B cell (primary cell): ENCODE measurements at places on chromosomes 5 and 9. TPM values are rescaled to one million over a fixed set of nuclear protein-coding genes. Genes with fewer than 3 reads are reported as not detected.

The SLC36A1 gene
- polyA plus RNA-seq, result 4.0 and 6.1 TPM in 2 replicates

The GFPT2 gene
- 0.03 TPM in 1 of 2 replicates, not detected in the other for polyA plus RNA-seq

The OR1J1 gene
- polyA plus RNA-seq, result not detected in 2 replicates

The PCDHGA8 gene
- 0.06 and 0.21 TPM in 2 replicates for polyA plus RNA-seq

The PRR7 gene
- 84.4 and 152 TPM in 2 replicates for polyA plus RNA-seq

The PWWP2A gene
- 17.0 and 19.6 TPM in 2 replicates for polyA plus RNA-seq

The B4GALT7 gene
- polyA plus RNA-seq, result 27.0 and 32.8 TPM in 2 replicates

The ZBED3 gene
- polyA plus RNA-seq, result 0.30 and 0.69 TPM in 2 replicates

The ORM1 gene
- polyA plus RNA-seq, result 0.13 TPM in 1 of 2 replicates, not detected in the other

The PCDHGA4 gene
- 0.09 and 0.13 TPM in 2 replicates for polyA plus RNA-seq

The BTNL8 gene
- not detected in 2 replicates for polyA plus RNA-seq

The DDX4 gene
- polyA plus RNA-seq, result 0.07 TPM in 1 of 2 replicates, not detected in the other

The GRPEL2 gene
- 1.1 and 1.4 TPM in 2 replicates for polyA plus RNA-seq

The SLCO4C1 gene
- 0.27 and 0.36 TPM in 2 replicates for polyA plus RNA-seq

The FOXD4L5 gene
- polyA plus RNA-seq, result not detected in 2 replicates

The IDNK gene
- polyA plus RNA-seq, result 9.3 and 11.4 TPM in 2 replicates

The HMMR gene
- polyA plus RNA-seq, result 0.30 and 0.34 TPM in 2 replicates

The SPATA31A3 gene
- polyA plus RNA-seq, result not detected in 2 replicates

The LECT2 gene
- not detected in 2 replicates for polyA plus RNA-seq

The CLPTM1L gene
- 75.3 and 78.4 TPM in 2 replicates for polyA plus RNA-seq

The ATOSB gene
- polyA plus RNA-seq, result 9.4 and 9.7 TPM in 2 replicates

The PLPP7 gene
- polyA plus RNA-seq, result 0.57 and 0.59 TPM in 2 replicates

The GRIN3A gene
- not detected in 2 replicates for polyA plus RNA-seq

The CCDC192 gene
- not detected in 2 replicates for polyA plus RNA-seq

The GPR151 gene
- polyA plus RNA-seq, result not detected in 2 replicates

The GPRIN1 gene
- polyA plus RNA-seq, result 0.35 and 0.72 TPM in 2 replicates

The TERT gene
- 0.24 and 0.43 TPM in 2 replicates for polyA plus RNA-seq

The PCSK5 gene
- 0.09 and 0.35 TPM in 2 replicates for polyA plus RNA-seq

The PLAC8L1 gene
- polyA plus RNA-seq, result not detected in 2 replicates

The IL17B gene
- polyA plus RNA-seq, result not detected in 2 replicates

The LCN9 gene
- not detected in 2 replicates for polyA plus RNA-seq

The HACD4 gene
- 4.5 and 8.3 TPM in 2 replicates for polyA plus RNA-seq

The CHSY3 gene
- not detected in 2 replicates for polyA plus RNA-seq

The ENDOG gene
- 2.9 and 12.5 TPM in 2 replicates for polyA plus RNA-seq

The ALDH7A1 gene
- 0.78 and 1.3 TPM in 2 replicates for polyA plus RNA-seq

The PTPRD gene
- polyA plus RNA-seq, result not detected in 2 replicates

The LCN1 gene
- polyA plus RNA-seq, result not detected in 2 replicates

The GRXCR2 gene
- not detected in 2 replicates for polyA plus RNA-seq

The ZNF879 gene
- 1.9 and 2.4 TPM in 2 replicates for polyA plus RNA-seq

The SWI5 gene
- polyA plus RNA-seq, result 16.1 and 23.3 TPM in 2 replicates

The PCDHB9 gene
- 0.12 and 0.20 TPM in 2 replicates for polyA plus RNA-seq

The FCN2 gene
- not detected in 2 replicates for polyA plus RNA-seq

The SLC6A18 gene
- polyA plus RNA-seq, result not detected in 2 replicates

The ASS1 gene
- polyA plus RNA-seq, result 0.30 and 0.49 TPM in 2 replicates

The TIGD6 gene
- 2.1 and 2.3 TPM in 2 replicates for polyA plus RNA-seq

The MPDZ gene
- polyA plus RNA-seq, result not detected in 2 replicates

The COQ4 gene
- 55.3 and 62.8 TPM in 2 replicates for polyA plus RNA-seq

The ACTL7B gene
- polyA plus RNA-seq, result 0.07 and 0.19 TPM in 2 replicates

The C9orf152 gene
- polyA plus RNA-seq, result not detected in 2 replicates

The ADAMTS16 gene
- polyA plus RNA-seq, result not detected in 2 replicates

The SGCD gene
- not detected in 2 replicates for polyA plus RNA-seq

The SAP30L gene
- 24.9 and 34.8 TPM in 2 replicates for polyA plus RNA-seq

The NUP188 gene
- polyA plus RNA-seq, result 42.8 and 47.7 TPM in 2 replicates

The ANAPC2 gene
- 127 and 138 TPM in 2 replicates for polyA plus RNA-seq

The TMEM215 gene
- not detected in 2 replicates for polyA plus RNA-seq

The GAPT gene
- 45.6 and 69.0 TPM in 2 replicates for polyA plus RNA-seq
